ENCODE measurements at places on chromosomes 2 and 18. TPM values are rescaled to one million over a fixed set of nuclear protein-coding genes. Genes with fewer than 3 reads are reported as not detected.
A peak's percentile ranks its signal among the peaks of the same experiment; 100 is the strongest.

DNA sequence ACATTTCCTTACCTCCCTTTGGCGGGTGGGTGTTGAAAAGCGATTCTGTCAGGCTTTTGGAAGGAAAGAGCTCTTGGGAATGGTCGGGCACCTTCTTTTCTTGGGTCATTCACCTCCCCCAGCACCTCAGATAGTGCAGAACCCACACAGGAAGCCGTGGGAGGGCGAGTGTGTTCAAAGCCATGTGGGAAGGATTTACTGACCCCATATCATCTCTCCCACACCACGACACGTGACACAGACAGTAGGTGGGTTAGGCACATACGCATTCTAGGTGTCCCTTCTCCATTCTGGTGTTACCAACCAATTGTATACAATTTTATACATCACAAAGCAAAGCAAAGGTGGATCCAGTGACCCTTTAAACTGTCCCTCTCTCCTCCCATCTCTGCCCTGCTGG is 263.7 kb upstream of the REV1 start:
- no peak overlapping the region for H3K27ac ChIP-seq
- no peaks in the 10 kb centered on the region for H3K36me3 ChIP-seq
- H3K4me1 ChIP-seq, result peaks cover 3% of the 10 kb centered on the region
- no peaks in the 10 kb centered on the region for H3K27me3 ChIP-seq
- no peak for DNase-seq

DNA sequence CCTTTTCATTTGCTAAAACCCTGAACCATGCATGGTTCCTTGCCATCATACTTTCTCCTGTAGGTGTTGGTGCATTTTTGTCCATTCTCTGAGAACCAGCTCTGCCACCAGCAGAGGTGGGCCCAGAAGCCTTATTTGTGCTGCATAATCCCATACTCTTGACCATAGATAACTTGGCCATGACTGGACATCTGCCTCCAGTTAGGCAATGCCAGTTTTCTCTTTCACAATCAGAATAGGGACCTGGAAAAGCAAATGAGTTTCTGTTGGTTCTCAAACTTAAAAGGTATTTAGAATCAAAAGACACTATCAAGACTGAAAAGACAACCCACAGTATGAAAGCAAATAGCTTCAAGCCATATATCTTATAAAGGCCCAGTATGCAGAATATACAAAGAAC is 167.3 kb downstream of the MAIP1 start:
- H3K4me3 ChIP-seq, result no peak overlapping the region
- H3K4me1 ChIP-seq, result no peaks in the 10 kb centered on the region
- H3K36me3 ChIP-seq, result no peaks in the 10 kb centered on the region
- no peak overlapping the region for H3K27ac ChIP-seq
- no peak for DNase-seq
- H3K27me3 ChIP-seq, result no peaks in the 10 kb centered on the region

DNA sequence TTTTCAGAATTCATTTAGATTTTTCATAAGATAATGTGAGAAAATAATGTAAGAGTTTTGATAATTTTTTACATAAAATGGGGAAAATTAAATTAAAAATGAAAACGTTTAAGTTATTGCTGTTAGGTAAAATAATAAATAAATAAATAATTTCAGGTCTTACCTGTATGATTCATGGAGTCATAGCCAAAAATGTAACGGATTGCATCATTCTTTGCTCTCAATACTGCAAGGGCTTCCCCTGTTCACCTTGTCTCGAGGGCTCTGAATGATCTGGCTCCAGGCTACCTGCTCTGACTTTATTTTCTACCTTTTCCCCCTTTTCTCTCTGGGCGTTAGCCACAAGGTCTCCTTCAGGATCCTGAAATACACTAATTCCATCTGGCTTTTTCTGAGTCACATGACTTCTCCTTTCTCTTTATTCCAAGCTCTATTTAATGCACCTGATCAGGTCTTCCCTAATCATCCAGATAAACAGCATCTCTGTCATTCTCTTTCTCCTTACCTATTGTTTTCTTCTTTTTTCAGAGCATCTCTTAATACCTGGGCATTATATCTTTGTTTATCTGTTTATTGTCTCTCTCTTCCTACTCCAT is 30.0 kb upstream of the CFAP36 start:
- H3K4me1 ChIP-seq, result no peaks in the 10 kb centered on the region
- no peaks in the 10 kb centered on the region for H3K27me3 ChIP-seq
- H3K36me3 ChIP-seq, result no peaks in the 10 kb centered on the region
- no peak for DNase-seq

- H3K27me3 ChIP-seq, result no peaks in the 10 kb centered on the region
- H3K4me1 ChIP-seq, result peaks cover 13% of the 10 kb centered on the region
- H3K36me3 ChIP-seq, result no peaks in the 10 kb centered on the region
- no peak for DNase-seq
- H3K4me3 ChIP-seq, result no peak overlapping the region
These were observed 68.0 kb upstream of the SMAD7 start for GRCh38 chr18:49018554-49019445.

DIPK1C gene
- not detected for total RNA-seq

DNA sequence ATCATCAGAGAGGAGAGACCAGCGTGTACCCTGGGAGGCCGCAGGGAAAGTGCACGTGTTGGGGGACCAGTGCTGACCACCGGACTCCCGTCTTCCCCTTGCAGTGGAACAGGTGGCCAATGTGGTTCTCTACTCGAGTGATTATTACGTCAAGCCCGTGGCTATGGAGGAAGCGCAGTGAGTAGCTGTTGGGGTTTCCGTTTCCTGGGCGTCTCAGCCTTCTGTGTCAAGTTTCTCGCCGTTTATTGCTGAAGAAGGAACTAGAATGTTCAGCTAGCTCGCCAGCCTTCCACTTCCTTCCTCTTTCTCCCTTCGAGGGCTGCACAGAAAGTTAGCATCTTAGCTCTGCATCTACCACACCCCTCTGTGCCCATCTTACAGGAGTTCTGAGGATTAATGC is 22.8 kb upstream of the DGKD start:
- no peaks in the 10 kb centered on the region for H3K36me3 ChIP-seq
- H3K4me1 ChIP-seq, result peaks cover 60% of the 10 kb centered on the region
- peak overlapping the region; percentile 97 for H3K27ac ChIP-seq

DNA sequence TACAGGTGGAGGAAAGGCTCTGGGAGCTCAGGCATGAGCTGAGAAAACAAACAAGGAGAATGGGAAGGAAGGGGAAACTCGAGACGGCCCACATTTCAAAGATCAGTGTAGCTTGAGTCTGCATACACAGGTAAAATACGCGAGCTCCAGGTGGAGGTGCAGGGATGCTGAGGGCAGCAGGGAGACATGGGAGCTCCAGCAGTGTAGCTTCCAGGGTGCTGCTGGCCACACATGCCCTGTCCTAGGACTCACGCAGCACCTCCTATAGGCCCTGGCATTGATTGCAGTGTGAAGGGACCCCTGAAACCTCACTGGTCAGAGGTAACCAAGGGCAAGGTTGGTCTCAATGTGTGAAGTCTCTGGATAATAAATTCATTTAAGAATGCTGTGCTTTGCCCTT is 362.8 kb upstream of the HS6ST1 start:
- H3K4me1 ChIP-seq, result peaks cover 7% of the 10 kb centered on the region
- no peaks in the 10 kb centered on the region for H3K27me3 ChIP-seq
- H3K4me3 ChIP-seq, result no peak overlapping the region

RBKS gene
- total RNA-seq, result 12.8 TPM

- H3K4me3 ChIP-seq, result no peak overlapping the region
- H3K27ac ChIP-seq, result no peak overlapping the region
- H3K4me1 ChIP-seq, result no peaks in the 10 kb centered on the region
- H3K36me3 ChIP-seq, result peaks cover 4% of the 10 kb centered on the region
- no peak for DNase-seq
These were observed 353.6 kb downstream of the ARHGAP15 start for GRCh38 chr2:143482771-143483170.
